ENCODE measurements at places on chromosomes 6 and 20.

GRCh38 chr20:2760297-2760951 lies 40.0 kb downstream of the CPXM1 start:
- DNase-seq, result no peak

DNA sequence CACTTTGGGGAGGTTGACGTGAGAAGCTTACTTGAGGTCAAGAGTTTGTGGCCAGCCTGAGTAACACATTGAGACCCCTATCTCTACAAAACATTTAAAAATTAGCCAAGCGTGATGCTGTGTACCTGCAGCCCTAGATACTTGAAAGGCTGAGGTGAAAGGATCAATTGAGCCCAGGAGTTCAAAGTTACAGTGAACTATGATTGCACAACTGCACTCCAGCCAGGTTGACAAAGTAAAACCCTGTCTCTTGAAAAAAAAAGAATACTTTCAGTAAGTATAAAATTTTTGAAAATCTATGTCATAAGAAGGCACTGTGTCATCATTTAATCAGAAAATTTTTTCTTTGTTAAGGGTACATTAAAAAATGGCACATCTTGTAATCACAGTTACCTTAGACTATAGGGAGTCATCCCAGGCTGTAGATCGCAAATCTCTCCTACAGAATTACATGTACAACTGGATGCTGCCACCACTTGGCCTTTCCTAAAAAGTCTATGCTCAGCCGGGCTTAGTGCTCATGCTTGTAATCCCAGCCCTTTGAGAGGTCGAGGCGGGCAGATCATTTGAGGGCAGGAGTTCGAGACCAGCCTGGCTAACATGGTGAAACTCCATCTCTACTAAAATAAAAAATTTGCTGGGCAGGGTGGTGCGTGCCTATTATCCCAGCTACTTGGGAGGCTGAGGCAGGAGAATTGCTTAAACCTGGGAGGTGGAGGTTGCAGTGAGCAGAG lies 17.0 kb upstream of the MRS2 start:
- DNase-seq, result no peak

- no peak for DNase-seq
These were observed 141.1 kb upstream of the CITED2 start for GRCh38 chr6:139515511-139515910.

DNA sequence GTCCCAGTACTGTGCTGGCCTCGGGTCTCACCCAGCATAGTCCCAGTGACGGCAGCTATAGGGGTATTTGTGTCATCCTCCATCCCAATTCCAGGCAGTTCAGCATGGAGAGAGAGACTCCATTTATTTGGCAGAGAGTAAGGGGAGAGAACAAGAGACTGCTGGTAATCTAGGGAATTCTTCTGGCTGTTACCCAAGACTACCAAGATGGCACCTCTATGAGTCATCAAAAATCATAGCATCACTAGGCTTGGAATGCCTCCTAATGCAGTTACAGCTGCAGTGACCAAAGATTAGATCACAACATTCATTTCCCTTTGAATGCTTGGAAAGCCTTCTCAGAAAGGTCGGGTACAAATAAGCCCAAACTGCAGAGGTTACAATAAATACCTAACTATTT lies 660.4 kb upstream of the FLRT3 start:
- DNase-seq, result no peak

- no peak for DNase-seq
These were observed 166.0 kb upstream of the PROKR2 start for GRCh38 chr20:5482791-5483190.

GRCh38 chr6:152121910-152122309 lies 314.4 kb downstream of the ESR1 start:
- no peak for DNase-seq

GRCh38 chr6:111843347-111844147 lies 29.7 kb downstream of the FYN start:
- DNase-seq, result no peak

Measured in NCI-H1436 treated with DMSO at 0.1 percent for 48 hours (cell line).